ENCODE measurements at places on chromosomes 7 and 10. TPM values are rescaled to one million over a fixed set of nuclear protein-coding genes. Genes with fewer than 3 reads are reported as not detected.

DNA sequence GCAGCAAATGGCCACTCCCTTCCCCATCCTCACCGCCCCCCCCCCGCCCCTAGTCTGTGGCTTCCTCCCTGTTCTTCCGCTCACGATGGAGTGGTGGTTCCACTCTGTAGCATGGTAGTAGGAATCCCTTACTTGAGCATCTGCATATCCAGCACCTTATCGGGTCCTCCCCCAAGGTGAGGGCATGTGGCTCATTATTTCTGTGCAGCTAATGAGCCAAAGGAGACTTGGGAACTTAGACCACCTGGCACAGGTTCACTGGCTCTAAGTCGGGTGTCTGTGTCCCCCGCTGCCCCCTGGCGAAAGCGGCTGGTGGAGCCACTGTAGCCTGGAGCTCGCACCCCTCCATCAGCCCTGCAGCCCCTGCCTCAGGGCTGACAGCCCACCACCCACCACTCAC, 22.8 kb upstream of the GPR26 start:
- no peak for DNase-seq

- DNase-seq = no peak
Measured at GRCh38 chr7:124399941-124400340, 365.7 kb downstream of the GPR37 start.

GRCh38 chr7:112448891-112449290, 1.4 kb upstream of the IFRD1 start:
- no peak for DNase-seq

DNA sequence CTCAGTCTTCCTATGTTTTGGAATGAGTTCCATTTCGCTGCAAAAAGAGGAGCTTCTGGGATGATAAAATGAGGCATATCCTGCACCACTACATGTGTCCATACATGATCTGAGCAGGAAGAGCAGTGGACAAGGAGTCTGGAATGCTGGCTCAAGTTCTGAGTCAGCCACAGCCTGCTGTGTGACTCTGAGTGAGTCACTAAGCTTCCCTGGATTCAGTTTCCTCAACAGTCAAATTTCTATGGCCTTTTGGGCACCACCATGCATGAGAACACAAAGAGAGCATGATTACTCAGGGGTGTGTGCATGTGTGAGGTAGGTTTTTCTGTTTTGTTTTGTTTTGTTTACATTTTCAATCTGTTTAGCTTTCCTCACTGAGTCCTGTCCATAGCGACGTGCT, 254.6 kb downstream of the ANKRD30A start:
- no peak for DNase-seq

GRCh38 chr10:50349554-50349953, 98.2 kb upstream of the ASAH2 start:
- DNase-seq = no peak

- no peak for DNase-seq
Measured at GRCh38 chr10:124508070-124508667, 46.5 kb downstream of the LHPP start.

DNA sequence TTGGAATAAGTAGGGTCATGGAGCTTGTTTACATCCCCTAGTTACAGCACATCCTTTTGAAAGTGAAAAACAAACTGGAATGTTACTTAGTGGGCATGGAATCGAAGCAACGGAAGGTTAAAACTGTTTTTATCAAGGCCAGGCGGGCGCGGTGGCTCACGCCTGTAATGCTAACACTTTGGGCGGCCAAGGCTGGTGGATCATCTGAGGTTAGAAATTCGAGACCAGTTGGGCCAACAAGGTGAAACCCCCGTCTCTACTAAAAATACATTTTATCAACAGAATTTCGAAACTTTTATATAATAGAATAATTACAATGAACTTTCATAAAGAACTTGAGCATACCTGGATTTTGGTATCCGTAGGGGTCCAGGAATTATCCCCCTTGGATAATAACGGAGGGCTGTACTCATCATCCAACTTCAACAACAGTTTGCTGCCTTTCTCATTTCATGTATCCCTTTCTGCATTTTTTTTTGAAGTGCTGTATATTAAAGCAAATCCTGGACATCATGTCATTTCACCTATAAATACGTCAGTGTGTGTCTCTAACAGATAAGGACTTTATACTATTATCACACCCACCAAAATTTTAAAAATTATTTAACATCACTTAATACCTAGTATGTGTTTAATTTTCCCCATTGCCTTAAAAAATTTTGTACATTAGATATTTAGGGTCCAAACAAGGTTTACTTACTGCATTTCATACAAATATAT, 1.3 kb upstream of the TMED4 start:
- no peak for DNase-seq

- DNase-seq = peak; percentile 97
Measured at GRCh38 chr7:131244259-131244852, 83.3 kb upstream of the MKLN1 start.

DNA sequence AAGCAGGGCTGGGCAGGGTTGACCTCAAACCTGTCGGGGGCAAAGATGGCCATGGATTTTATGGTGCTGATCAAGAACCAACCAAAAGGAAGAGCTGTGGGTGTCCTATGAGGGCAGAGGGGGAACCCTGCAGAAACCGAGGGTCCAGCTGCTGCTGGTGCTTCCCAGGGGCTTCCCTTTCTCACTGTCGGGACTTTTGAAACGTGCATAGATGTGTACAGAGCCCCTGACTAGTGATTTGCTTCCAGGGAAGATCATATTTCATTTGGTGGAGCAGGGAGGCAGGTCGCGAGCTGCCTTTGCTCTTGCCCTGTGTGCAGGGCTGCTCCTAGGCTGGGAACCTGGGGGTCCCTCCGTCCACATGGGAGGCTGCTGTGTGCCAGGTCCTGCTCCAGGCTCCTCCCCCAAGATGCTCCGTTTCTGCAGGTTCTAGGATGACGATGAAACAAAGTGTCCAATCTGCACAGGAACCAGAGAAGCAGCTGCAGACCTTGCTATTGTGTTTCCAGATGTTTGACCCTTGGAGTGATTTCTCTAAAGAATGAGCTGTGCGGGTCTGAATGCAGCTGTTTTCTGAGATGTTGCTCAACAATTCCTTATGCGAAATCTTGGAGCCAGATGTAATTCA, 9.4 kb upstream of the INPP5A start:
- DNase-seq = peak; percentile 42

- no peak for DNase-seq
Measured at GRCh38 chr7:50333221-50333651, 28.7 kb downstream of the IKZF1 start.

- no peak for DNase-seq
Measured at GRCh38 chr7:66007232-66007631, 25.2 kb upstream of the GUSB start.

- DNase-seq = no peak
Measured at GRCh38 chr7:154540596-154540995, 462.3 kb downstream of the PAXIP1 start.

- no peak for DNase-seq
Measured at GRCh38 chr7:18496341-18496700, 772 bp downstream of the HDAC9 start.

DNA sequence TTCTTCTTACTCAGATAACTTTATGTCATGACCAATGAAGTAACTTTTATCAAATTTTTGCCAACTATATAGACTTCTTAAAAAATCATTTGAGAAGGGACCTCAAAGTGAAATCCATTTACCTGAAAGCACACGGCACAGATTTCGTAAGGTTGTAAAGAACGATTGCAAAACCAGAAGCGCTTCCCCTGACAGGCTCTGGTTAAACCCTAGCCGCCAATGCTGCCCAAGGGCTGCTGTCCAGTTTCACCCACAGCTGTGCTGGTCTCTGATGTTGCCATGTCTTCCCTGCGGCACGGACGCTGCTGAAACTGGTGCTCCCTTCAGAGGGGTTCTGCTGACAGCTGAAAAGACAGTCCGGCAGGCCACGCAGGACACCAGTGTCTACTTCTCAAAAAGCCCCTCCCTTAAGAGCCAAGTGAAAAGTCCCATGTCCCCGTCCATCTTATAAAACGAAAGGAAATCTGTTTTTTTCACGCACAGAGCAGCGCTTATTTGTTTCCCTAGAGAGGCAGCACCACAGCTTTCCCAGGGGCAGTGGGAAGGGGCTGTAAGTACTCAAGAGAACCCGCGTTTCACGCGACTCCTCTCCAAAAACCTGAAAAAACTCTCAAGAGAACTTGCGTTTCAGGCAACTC, 32.5 kb downstream of the GNA12 start:
- no peak for DNase-seq

DNA sequence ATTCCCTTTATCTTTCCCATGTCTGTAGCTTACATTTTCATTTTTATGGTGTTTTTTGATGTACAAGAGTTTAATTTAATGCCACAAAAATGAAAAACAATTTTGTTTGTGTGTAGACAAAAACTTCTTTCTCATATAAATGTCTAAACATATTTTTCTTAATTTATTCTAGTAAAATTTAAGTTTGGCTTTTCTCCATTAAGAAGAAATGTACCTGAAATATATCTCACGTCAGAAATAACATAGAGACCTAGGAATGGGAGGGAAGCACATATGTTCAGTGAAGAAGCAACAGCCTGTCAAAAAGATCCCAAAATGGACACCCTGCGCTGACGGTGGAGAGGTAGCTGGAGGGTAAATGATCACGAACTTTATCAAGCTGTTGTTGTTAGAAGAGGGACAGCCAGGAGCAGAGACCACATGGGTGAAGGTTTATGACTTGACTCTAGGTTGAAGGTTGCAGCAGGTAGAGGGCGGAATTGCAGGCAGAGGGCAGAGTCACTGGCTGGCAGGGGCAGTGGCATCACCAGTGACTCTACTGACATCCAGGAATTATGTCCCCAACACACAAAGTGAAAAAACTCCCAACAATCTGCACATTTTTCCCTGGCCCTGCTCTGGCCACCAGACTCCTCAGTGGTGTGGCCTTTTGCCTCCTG, 225.9 kb upstream of the PRSS58 start:
- no peak for DNase-seq

GRCh38 chr10:3222068-3222467, 49.5 kb upstream of the PITRM1 start:
- DNase-seq = no peak

DNA sequence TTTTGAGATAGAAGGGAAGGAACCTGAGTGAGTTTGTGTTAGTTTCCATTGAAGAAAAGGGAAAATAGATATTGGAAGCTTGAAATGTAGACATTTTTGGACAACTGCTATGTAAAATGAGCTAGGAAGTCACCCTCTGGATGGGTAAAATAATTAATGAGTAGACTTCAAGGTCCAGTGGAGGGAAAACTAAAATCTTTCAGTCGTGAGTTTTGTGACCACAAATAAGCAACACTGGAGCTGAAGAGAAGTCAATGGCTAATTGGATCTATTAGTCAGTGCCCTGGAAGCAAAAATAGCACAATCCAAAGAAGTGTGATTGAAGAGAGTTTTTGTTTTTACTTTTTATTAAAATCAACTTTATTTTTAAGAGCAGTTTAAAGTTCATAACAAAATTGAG, 123.4 kb downstream of the MYO3A start:
- no peak for DNase-seq

GRCh38 chr10:59464483-59464882, 102.1 kb upstream of the FAM13C start:
- DNase-seq = no peak

GRCh38 chr7:92461027-92462003, 14.0 kb downstream of the GATAD1 start:
- peak; percentile 38 for DNase-seq

- no peak for DNase-seq
Measured at GRCh38 chr10:30559180-30559579, 70.4 kb downstream of the LYZL2 start.

DNA sequence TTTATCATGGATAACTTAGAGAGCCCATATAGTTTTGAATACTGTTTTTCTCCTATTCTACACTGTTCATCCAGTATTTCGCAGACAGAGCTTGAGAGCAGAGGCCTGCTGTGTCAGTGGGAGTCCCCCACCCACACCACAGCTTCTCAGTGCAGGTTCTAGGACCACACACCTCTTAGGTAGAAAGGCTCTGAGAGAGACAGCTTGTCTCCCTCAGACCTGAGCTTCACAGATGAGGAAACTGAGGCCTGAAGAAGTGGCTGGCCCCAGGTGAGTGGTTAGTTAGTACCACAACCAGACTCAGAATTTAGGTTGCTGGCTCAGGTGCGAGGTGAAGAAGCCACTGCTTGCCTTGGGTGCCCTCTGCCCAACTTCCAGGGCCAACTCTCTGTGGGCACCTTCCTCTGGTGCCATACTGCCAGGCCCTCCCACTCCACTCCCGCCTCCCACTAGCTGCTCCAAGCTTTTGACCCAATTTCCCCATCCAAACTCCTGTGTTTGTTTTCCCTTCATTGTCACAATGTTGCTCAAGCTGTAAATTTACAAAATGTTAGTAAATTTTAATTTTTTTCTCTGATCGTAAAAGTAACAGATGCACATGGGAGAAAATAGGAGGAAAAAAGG, 7.6 kb upstream of the HILPDA start:
- no peak for DNase-seq

GRCh38 chr7:132738254-132738653, 162.0 kb upstream of the PLXNA4 start:
- peak; percentile 92 for DNase-seq

- peak; percentile 65 for DNase-seq
Measured at GRCh38 chr7:101166909-101167644, 1.7 kb upstream of the VGF start.

GRCh38 chr10:79116801-79117723, 48.3 kb downstream of the ZMIZ1 start:
- DNase-seq = peak; percentile 77

Gene LIPJ
- total RNA-seq = not detected

Gene FKBP9
- 146 TPM for total RNA-seq

Gene MLXIPL
- not detected for total RNA-seq

Gene CNPY4
- 13.3 TPM for total RNA-seq

Gene SPDYE6
- total RNA-seq = not detected

Gene VPS37D
- 2.3 TPM for total RNA-seq

Gene NKX6-2
- not detected for total RNA-seq

Gene DRGX
- total RNA-seq = not detected

Gene TUBAL3
- total RNA-seq = not detected

Gene ZRANB1
- 24.7 TPM for total RNA-seq

Gene ANKRD30A
- not detected for total RNA-seq

Gene TRIM74
- total RNA-seq = not detected

Gene SPDYE16
- not detected for total RNA-seq

Gene MAPK8
- total RNA-seq = 54.7 TPM

Gene FZD8
- total RNA-seq = 3.6 TPM
